ENCODE measurements at places on chromosomes 6 and 20. TPM values are rescaled to one million over a fixed set of nuclear protein-coding genes. Genes with fewer than 3 reads are reported as not detected.

HACE1 gene
- total RNA-seq = 5.4 TPM

NHLRC1 gene
- total RNA-seq = 0.40 TPM

ZNF184 gene
- 2.6 TPM for total RNA-seq

TMEM200A gene
- 1.1 TPM for total RNA-seq

GABRR1 gene
- not detected for total RNA-seq

CEP250 gene
- 75.5 TPM for total RNA-seq

FAM83C gene
- total RNA-seq = not detected

ADGRF1 gene
- 5.4 TPM for total RNA-seq

ARFGEF3 gene
- total RNA-seq = 1.3 TPM

FUT9 gene
- 0.79 TPM for total RNA-seq

SFTA2 gene
- not detected for total RNA-seq

GTSF1L gene
- total RNA-seq = not detected

SLC22A16 gene
- 0.13 TPM for total RNA-seq

CDH4 gene
- total RNA-seq = 0.49 TPM

SAYSD1 gene
- total RNA-seq = 6.0 TPM

KHDRBS2 gene
- total RNA-seq = 0.45 TPM

KHDC1L gene
- not detected for total RNA-seq

SLC35F1 gene
- 2.9 TPM for total RNA-seq

FAM209B gene
- 1.1 TPM for total RNA-seq

TIAM2 gene
- total RNA-seq = 4.6 TPM

CDK19 gene
- total RNA-seq = 4.3 TPM

PAK5 gene
- total RNA-seq = not detected

SLC22A23 gene
- total RNA-seq = 0.66 TPM

DHX35 gene
- total RNA-seq = 17.7 TPM

B3GALT4 gene
- total RNA-seq = 1.1 TPM

MRAP2 gene
- 0.19 TPM for total RNA-seq

BPI gene
- not detected for total RNA-seq

DEFB124 gene
- total RNA-seq = not detected

EYA2 gene
- not detected for total RNA-seq

SPATS1 gene
- not detected for total RNA-seq

OR2J3 gene
- total RNA-seq = not detected

HSP90AB1 gene
- total RNA-seq = 953 TPM

KIAA0408 gene
- 0.11 TPM for total RNA-seq

HRH3 gene
- not detected for total RNA-seq

MYLK4 gene
- total RNA-seq = 0.19 TPM

DZANK1 gene
- 1.3 TPM for total RNA-seq

CCN2 gene
- 43.2 TPM for total RNA-seq

TULP4 gene
- total RNA-seq = 17.1 TPM
